Glomerular endothelial cell (primary cell): ENCODE measurements at places on chromosomes 12 and 14. TPM values are rescaled to one million over a fixed set of nuclear protein-coding genes. Genes with fewer than 3 reads are reported as not detected.
A peak's percentile ranks its signal among the peaks of the same experiment; 100 is the strongest.

- no peak for DNase-seq
Observed at GRCh38 chr14:98112194-98112780, 1159.7 kb downstream of the BCL11B start.

DNA sequence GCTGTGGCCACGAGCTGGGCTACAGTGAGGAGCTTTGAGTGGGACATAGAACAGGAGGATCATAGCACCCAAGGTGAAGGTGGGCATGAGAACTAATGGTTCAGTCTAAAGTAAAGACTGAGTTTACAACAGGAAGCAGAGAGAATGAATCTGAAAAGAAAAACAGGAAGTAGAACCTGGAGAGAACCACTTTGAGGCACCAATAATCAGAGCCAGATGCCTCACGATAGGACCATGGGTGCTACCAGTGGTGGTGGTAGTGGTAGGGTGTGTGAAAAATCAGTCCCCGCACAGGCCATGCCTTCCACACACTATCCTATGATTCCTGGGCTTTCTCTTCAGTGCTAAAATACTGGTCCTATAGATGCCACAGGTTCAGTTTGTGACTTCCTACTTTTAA is 293.6 kb downstream of the AKAP6 start:
- DNase-seq: no peak

DNA sequence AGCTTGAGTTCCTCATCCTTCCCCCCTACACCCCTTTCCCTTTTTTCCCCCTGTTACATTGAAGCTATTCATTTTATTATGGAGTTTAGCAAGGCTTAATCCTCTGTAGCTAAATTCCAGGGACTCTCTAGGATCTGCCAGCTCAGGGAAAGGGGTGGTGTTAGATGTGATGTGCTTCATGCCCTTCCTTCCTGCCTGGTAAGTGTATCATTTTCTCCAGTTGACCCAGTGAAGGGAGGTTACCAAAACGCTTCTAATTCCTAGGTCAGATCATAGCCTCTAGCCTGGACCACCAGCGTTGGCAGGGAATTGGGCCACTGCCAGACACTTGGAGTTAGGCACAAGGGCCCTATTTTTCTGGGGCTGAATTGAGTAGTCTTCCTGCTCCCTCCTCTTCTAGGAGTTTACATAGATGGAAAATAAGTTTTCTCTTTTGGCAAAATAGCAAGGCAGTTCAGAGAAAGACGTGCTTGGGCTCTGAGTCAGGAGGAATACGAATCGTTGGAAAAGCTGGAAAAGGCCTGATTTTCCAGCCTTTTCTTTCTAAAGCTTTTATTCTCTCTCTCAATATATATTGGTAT is 88.3 kb downstream of the NPAS3 start:
- no peak for DNase-seq

DNA sequence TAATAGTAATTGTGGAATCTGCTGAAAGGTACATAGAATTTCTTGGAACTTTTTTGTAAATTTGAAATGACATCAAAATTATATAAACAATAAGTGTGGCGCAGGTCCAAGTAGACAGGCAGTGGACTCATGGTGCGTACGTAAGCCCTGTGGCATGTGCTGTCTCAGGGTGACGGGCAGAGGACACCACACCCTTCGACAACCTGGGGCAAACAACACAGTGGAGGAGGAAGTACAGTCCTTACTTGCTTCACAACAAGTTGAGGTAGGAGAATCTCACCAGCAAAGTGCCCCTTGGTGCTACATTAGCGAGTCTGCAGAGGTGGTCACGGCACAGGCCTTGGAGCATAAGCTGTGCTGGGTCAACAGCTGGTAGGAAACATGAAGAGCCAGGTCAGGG is 180.9 kb downstream of the AEBP2 start:
- DNase-seq: no peak

DNA sequence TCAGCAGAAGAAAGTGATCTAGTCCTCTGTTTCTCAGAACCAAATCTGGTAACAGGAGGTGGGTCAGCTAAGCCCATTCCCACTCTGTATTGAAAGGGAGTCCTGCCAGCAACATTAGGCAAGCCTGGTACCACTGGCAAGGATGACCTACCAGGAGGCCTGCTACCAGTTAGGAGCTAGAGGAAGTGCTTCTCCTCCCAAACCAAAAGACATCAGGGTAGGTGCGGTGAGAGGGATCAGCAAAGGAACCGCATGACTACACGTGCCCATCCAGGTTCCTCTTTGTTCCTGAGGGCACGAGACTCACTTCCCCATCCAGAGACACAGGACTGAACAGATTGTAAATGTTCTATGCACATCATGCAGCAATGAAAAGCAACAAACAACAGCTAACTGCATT is 2.8 kb downstream of the KLRC4 start:
- no peak for DNase-seq

DNA sequence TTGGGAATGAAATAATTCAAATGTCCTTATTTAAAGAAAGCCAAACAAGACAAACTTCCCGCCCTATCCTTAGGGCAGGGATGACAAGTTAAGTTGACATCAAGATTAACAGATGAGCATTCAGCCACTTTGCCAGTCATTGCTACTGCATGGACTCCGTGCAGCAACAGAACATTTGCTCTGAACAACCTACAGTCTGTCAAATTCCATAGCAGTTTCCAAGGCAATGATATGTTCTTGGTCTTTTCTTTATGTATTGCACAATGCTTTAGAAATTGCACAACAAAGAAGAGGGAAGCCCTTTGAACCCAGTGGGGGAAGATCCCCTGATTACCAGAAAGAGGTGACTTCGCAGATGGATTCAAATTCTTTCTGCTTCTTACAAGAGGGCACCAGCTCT is 269.8 kb downstream of the BCAT1 start:
- DNase-seq: no peak

DNA sequence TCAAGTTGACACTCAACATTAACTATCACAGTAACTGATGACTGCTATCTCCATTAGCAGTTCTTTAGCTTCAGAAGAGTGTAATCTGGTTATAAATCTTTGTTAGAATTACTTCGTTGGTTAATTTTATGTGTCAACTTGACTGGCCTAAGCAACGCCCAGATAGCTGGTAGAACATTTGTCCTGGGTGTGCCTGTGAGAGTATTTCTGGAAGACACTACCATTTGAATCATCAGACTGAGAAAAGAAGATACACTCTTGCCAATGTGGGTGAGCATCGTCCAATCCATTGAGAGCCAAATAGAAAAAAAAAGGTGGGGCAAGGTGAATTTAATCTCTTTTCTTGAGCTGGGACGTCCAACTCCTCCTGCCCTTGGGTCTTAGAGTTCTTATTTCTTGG is 129.0 kb downstream of the IGF1 start:
- DNase-seq: no peak

DNA sequence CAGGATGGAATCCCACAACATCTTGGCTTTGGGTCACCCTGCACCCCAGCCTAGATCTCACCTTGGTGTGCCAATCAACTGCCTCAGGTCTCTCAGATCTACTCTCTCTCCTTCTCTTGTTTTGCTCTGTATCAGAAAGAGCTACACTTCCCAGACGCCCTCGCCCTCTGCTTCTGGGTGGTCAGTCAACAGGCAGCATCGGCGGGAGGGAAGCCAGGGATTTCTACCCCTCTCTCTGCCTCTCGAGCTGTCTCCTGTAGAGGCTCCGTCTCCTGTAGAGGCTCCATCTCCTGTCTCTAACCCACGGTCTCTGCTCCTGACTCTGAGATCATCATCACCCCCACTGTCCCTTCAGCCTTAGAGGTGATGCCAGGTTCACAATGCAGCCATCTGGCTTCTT is 151.6 kb downstream of the PIWIL1 start:
- DNase-seq: no peak

- DNase-seq: no peak
Observed at GRCh38 chr14:101105045-101105444, 201.5 kb upstream of the RTL1 start.

GRCh38 chr12:100447381-100447780 is 26.3 kb upstream of the NR1H4 start:
- no peak for DNase-seq

DNA sequence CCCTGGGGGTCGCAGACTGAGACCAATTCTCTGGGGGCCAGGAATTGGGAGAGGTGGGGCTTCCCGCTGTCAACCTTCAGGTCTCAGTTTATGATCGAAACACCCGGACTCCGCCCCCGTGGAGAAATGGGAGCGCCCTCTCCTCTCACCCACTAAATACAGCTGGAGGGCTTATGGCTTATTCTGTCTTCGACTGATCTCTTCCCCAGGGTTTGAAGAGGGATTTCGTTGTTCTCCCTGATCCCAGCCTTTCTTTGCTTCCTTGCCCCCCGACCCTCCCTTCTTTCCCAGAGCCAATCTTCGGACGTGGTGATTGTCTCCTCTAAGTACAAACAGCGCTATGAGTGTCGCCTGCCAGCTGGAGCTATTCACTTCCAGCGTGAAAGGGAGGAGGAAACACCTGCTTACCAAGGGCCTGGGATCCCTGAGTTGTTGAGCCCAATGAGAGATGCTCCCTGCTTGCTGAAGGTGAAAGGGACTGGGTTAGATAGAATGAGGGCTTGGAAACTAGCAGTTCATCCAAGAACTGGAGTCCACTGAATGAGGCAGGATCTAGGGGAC is 607 bp downstream of the OS9 start:
- peak; percentile 18 for DNase-seq

DNA sequence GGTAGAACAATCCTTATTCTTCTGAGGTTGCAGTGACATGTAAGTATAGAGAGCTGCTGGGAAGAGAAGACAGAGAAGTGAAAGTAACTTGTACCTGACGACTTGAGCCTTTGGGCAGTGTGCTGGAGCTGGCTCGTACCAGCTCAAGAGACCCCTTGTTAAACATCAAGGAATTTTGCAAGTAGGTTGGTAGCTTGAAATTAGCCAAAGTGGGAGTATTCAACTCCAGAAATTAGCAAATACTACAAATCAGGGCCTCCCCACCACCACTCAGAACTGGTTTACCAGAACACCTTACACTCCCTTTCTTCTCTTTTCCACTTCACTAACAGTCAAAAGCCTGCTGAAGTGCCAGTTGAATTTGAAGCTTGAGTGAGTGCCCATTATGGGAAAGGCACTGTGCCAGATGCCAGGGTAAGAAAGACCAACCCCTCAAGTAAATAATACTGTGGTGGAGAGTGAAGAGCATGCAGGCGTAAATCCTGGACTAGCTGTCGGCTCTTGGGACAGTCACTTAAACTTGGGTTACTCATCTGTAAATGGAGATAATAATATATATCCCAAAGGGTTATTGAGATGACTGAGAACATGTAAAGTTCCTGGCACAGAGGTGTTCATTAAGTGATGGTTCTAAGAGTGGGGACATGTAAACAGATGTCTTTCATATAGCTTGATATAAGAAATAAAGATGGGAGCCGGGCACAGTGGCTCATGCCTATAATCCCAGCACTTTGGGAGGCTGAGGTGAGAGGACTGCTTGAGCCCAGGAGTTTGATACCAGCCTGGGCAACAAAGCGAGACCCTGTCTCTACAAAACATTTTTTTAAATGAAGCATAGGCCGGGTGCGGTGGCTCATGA is 27.0 kb upstream of the EID3 start:
- no peak for DNase-seq

DNA sequence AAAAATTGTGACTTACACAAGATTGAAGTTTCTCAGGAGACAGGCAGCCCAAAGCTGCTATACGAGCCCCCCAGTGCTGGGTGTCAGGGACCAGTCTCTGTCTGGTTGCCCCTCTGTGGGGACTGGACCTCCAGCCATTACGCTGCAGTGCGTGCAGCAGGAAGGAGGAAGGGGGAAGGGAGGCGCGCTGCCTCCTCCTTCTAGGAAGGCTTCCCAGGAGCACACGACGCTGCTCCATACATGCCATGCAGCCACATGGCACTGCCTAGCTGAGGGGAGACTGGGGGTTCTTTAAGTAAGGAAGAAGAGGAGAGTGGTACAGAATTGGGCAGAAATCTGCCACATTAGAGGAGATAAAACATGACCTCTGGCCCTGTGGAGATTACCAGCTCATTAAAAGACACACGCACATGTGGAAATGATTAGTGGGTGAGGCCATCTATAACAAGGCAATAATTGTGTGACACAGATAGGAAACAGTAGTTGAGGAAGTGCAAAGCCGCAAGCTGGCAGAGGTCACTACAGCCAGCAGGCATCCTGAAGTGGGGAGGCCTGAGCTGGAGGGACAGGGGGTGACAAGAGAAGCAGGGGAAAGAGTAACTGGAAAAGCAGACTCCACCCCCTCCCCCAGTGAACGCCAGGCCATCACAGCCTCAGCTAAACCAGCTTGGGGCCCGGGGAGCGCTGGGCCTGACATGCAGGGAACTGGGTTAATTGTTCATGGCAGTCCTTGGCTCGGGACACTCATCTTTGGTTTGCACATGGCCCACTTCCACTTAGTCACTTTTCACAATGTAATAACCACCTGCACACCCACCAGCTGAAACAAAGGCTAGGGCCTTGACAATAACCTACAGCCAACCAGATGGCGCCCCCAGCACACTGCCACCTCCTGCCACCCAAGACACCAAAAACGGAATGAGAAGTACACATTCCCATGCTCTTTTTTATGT is 39.6 kb downstream of the CCDC88C start:
- DNase-seq: no peak

DNA sequence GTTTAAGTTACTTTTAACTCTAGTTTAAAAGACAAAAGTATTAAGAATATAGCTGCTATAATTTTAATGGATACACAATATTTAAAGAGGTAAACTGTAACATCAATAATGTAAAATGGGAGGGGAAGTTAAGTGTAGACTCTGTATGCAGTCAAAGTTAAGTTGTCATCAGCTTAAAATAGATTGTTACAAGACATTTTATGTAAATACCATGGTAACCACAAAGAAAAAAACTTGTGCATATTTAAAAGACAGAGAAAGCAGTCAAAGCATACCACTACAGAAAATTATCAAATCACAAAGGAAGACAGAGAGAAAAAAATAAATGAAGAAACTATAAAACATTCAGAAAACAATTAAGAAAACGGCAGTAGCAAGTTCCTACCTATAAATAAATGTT is 73.3 kb downstream of the CEP128 start:
- DNase-seq: no peak

DNA sequence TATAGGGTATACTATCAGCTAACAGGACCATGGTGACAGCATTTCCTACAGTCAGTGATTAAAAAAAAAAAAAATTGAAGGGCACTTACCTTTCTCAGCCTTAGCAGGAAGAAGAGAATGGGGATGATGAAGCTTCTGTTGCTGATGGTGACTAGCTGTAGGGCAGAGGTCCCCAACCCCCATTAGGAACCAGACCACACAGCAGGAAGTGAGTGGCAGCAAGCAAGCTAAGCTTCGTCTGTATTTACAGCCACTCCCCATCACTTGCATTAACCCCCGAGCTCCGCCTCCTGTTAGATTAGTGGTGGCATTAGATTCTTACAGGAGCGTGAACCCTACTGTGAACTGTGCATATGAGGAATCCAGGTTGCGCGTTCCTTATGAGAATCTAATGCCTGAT is 91.3 kb upstream of the USP44 start:
- DNase-seq: no peak

Gene ERBB3
- 0.53 TPM in 1 of 2 replicates, not detected in the other for total RNA-seq

Gene RND1
- 4.7 and 14.9 TPM in 2 replicates for total RNA-seq

Gene GLIPR1L1
- total RNA-seq: not detected in 2 replicates

Gene GDF3
- total RNA-seq: 0.53 and 0.78 TPM in 2 replicates

Gene TAS2R20
- total RNA-seq: 0.34 and 1.8 TPM in 2 replicates
